ENCODE measurements at places on chromosomes 11 and 22.

DNA sequence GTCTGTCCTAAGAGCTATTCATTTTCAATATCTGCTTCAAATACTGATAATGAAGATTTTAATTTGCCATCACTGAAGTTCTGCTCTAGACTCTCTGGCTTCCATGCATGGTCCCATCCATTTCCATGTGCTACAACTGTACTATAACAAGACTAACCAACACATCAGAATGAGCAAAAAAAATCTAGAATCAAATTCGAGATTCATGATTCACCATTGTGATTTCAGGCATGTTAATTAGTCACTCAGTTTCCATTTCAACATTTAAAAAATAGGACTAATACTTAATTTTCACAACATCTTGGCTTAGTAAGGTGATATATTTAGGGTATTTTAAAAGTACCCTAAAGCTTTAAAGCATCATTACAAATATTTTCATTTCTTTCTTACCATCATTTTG, 22.8 kb downstream of the PICALM start:
- no peak for DNase-seq

DNA sequence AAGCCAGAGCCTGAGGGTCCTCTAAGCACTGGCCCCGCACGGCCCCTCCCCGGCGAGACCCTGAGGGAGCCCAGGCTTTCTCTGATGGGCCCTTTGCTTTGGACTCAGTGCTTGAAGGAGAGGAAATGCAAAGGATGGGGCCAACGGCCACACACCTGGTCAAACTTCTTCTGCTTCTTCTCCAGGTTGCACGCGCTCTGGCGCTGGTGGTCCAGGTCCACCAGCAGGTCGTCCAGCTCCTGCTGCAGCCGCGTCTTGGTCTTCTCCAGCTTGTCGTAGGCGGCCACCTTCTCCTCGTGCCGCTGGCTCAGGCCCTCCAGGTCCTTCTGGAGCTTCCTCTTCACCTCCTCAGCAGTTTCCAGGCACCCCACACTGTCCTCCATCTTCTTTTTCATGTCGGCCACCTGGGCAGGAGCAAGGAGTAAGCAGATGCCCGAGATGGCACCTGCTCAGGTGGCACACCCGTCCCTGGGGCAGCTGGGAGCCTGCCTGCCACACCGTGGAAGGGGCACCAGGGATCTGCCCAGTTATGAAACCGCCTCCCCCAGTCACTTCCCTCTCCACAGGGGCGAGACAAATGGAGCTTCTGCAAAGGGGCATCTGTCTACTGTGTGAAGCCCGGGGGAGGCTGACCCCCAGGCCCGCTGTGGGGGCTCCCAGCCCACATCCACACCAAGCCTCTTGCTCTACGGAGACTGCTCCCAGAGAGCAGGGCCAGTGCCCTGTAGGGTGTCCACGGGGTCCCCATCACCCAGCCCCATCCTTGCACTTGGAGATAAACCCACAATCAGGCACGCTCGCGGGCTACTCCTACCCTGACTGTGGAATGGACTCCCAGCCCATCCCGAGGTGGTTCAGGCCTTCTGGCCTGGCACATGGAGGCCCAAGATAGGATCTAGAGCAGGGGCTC, 39.2 kb downstream of the APOL1 start:
- DNase-seq: no peak

GRCh38 chr11:74490941-74491340, 2.6 kb downstream of the LIPT2 start:
- DNase-seq: no peak

GRCh38 chr11:44596525-44597276, 31.2 kb downstream of the CD82 start:
- DNase-seq: peak; percentile 54
